ENCODE measurements at places on chromosomes 11 and 22.

DNA sequence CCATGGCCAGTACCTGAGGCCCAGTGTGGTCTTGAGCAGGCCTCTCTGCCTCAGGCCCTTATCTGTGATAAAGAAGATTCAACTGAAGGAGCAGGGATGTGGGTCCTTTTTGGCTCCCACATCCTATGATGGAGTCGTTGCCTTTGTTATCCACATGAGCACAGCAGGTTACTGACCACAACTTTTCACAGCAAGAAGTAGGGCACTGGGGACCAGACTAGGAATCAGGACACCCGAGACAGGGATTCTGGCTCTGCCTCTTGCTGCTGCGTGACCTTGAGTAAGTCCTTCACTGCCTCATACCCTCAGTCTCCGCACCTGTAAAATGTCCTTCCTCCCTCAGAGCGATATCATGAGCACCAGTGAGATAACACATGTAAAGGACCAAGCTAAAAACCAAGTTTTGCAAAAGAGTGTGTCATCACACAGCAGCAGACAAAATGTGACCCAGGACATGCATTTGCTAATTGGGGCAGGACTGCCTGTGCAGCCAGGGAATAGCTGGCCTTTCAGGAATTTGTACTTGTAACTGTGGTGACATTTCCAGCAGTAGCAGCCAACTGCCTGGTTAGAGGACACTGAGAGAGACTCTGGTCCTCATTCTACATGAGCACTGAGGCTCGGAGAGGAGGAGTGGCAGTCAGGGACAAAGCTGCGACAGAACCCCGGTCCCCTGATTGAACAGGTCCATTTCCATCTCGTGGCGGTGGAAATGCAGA lies 13.2 kb upstream of the SMIM35 start:
- DNase-seq, result no peak

DNA sequence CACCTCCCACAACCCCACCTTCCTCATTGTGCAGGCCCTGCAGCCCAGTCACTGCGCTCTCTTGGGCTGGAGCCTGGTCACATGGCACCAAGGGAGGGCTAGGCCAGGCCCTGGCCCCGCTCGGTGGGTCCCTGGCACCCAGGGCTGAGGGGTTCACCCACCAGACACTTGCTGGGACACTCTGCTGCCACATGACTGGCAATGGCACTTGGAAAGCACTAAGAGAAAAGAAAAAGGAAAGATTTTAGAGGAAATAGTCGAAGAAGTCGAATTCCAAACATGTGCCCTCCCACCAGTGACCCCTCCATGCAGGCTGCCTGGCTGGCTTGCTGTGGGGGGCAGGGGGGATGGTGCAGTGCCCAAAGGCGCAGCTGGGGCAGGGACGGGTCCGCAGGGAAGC lies 12.3 kb upstream of the TTLL8 start:
- no peak for DNase-seq

- DNase-seq, result no peak
Measured at GRCh38 chr22:47779474-47779873, 1017.0 kb downstream of the TBC1D22A start.

DNA sequence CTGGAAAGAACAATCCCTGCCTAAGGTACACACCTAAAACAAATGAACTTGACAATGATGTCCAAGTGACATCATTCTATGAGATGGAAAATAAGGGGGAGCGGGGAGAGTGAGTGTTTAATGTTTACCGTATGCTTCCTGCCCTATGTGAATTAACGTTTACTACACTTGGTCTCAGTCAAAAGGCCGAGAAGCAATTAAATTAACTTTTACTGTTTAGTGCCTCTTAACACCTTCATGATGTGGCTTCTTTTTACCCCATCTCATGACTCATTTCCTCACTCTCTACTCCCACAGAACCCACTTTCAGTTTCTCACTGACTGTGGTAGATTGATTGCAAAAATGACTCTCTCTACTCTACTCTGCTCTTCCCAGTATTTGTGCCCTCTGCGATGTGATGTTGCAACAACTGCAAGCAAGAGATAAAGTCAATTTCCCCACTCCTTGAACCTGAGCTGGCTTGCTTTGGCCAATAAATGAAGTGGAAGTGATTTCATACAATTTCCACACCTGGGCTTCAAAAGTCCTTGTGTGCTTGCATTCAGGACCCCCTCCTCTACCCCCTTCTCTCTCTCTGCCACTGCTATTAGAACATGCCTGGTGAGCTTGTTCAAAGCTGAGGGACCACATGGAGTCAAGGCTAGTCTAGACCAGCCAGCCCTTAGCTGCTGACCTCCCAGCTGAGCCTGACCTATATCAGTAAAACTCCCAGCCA lies 11.6 kb upstream of the ALKBH3 start:
- no peak for DNase-seq

DNA sequence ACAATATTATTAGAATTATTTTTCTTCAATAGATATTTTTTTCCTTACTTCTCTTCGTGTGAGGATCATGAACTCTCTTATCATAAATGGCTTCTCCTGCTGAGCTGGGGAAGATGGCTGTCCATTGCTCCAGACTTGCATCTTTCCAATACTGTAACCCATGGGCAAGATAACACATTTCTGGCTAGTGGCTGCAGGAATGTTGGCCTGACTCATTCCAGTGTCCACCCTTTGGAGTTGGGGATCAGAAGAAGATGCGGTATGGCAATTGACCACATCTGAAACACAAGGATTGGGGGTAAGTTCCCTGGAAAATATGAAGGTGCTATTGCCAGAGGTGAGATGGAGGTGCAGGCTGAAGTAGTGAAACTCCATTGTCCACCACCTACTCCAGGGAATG lies 92.8 kb downstream of the FAR1 start:
- no peak for DNase-seq

DNA sequence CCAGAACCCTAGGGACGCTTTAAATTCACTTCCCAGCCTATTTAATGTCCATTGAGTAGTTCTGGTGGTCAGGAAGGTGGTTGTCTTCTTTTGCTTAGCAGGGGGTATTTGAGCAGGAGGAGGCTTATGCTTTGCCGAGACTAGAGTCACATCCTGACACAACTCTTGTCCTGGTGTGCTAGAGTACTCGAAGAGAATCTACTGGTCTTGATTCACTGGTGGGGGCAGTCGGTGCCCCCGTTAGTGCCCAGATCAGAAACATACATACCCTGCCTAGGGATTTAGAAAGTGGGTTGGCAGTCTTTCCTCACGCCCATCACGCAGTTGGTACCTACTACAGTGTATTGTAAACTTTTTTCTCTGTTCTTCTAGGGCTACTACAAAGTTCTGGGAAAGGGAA lies 2.7 kb downstream of the RPL27A start:
- DNase-seq, result no peak

- DNase-seq, result no peak
Measured at GRCh38 chr11:82883853-82884252, 16.4 kb downstream of the PRCP start.

DNA sequence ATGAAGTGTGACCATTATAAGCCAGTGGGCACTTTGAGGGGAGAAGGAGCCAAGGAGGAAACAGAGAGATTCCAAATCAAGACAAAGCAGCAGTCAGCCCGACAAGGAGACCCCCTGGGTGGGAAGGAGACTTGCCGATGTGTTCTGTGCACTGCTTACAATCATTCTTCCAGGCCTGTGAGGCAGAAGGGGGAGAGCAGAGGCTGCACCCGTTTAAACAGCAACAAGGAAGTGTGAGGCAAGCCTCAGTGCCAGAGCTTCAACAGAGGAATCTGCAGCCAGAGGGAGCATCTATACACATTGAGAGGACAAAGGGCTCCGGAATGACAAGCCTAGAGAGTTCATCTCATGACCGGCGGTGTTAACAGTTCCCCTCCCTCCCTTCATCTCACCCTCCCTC lies 121.1 kb downstream of the NXPE2 start:
- no peak for DNase-seq

GRCh38 chr22:36764641-36765040 lies 11.3 kb downstream of the IFT27 start:
- no peak for DNase-seq

- DNase-seq, result no peak
Measured at GRCh38 chr11:77080643-77081210, 14.0 kb downstream of the CAPN5 start.

DNA sequence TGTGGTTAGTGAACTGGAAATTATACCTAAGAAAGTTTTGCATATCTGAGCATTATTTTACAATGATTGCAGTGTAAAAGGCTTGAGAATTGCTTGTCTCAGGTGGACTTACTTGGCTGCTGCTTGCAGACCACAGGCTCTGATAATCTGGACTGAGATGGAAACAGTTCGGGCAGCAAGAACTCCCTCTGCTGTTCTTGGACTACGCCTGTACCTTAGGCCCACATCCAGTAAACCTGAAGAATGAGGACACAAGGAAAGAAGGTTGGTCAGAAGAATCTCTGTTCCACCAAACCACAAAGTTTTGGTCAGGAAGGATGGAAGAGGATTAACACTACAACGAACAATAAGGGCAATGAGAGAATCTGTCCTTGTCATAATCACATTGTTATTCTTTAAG lies 80.1 kb downstream of the C2CD3 start:
- no peak for DNase-seq

DNA sequence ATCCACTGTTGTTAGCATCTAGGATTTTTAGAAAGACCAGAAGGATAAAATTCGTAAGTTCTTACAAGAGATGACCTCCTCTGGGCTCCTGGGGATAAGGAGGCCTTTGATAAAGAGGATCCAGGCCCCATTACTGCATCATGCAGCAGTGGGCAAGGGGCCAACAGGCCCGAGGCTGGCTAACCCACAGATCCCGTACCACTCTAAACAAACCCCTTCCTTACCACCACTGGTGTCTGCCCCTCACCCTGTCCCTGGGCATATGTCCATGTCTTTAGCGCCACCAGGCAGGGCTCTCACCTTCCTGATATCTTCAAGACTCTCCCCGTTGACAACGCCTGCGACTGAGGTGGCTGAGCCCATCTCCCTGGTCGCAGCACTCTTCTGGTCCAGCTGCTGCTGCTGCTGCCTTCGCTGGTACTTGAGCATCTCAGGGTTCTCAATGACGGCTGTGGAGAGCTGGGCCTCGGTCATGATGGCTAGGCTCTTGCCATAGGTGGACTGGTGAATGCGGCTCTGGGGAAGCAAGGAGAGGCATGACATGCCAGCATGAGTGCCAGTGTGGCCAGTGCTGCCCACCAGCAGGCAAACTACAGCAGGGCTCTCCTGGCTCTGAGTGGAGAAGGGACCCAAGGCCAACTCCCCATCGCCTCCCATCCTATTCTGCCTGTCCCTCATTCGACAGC lies 46.2 kb downstream of the HIRA start:
- no peak for DNase-seq

DNA sequence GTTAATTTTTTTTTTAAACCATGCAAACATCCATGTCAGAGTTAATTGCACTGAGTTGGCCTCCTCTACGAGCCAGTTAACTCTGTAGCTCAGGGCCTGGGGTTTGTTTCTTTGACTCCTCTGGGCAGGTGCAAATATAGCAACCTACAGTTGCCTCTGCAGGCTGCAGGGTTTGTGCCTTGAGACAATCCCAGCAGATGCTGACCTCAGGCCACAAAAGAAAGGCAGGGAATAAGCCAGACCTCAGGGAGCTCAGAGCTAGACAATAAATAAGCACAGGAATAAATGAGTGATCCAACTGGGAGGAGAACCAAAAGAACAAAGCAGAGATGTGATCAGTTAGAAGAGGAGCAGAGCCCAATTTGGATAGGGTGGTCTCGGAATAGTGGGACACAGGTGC lies 390.8 kb downstream of the SHANK2 start:
- no peak for DNase-seq

DNA sequence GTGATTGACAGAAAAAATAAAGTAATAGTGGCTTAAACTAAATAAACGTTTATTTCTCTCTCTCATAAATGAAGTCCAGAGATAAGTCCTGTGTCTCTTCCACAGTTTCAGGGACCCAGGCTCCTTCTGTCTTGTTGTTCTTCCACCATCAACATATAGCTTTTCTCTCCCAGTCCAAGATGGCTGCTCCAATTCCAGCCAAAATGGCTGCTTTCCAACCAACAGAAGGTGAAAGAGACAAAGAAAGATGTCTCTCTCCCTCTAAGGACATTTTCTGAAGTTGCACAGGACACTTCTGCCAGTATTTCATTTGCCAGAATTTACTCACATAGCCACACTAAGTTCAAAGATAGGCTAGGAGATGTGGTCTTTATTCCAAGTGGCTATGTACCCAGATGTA lies 9.4 kb upstream of the PLEKHB1 start:
- no peak for DNase-seq

DNA sequence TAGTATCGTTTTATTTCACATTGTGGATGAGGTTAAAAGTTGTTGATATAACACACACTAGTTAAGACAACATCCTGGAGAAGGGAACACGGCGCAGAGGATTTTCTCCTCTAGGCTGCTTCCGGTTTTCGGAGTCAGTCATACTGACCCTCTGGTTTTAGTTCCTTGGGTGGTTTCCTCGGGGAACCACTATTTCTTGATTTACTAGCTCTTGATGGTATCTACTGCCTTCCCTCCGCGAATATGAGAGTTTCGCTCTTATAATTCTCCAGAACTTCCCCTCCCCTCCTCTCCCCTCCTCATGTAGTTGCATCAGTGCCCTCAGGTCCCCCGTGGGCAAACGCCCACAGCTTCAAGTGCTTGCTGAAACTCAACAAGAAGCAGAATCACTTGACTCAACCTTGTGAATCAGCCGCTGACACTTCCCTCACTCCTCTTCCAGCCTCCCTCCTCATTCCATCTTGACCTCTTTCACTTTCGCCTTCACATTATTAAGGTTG lies 15.9 kb upstream of the APOBEC3A start:
- DNase-seq, result no peak

GRCh38 chr22:37734964-37735451 lies 38.2 kb downstream of the TRIOBP start:
- no peak for DNase-seq

- DNase-seq, result peak; percentile 37
Measured at GRCh38 chr11:64060861-64061444, 25.2 kb downstream of the FLRT1 start.

DNA sequence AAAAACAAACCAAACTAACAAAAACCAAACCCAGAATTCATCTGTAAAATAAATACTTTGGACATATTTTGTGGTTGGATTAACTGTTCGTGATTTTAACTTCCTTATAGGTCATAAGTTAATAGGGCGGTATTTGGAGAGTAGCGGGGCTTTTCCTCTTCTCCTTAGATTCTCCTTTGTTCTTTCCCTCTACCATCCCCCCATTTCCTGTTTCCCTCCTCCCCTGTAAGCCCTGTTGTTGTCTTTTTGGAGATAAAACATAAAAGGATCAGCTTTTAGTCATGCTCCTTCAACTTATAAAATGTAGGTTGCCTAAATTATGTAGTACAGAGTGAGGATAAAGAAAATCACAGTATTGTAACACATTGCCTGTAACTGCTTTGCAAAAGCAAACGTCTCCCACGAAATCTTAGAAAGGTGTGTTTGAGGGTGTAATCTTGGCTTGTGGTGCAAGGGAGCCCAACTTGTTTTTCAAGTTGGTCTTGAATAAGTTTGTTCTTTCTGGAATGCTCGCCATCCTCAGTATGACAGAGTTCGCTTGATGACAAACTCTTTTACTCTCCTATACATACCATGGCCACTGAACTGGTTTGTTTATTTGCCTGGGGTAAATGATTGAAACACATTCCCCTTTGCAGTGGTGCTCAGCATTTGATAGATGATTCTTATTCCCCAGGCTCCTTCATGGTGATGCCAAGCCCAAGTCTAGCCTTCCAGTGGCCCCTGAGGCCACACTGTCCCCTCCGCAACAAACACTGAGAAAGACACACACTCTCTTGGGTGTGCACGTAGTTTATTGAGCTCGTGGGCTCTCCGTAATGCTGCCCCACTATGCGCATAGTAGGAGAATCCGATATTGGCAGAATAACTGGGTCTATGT lies 49.4 kb downstream of the TEAD1 start:
- no peak for DNase-seq
